A549 treated with dexamethasone at 1 μM for 4 hours (cell line): ENCODE measurements at places on chromosomes 3 and 15. TPM values are rescaled to one million over a fixed set of nuclear protein-coding genes. Genes with fewer than 3 reads are reported as not detected.

The GABRB3 gene
- total RNA-seq = 61.6 to 98.3 TPM (median 85.1 TPM) in 5 replicates

The USP3 gene
- 39.9 to 48.4 TPM (median 41.9 TPM) in 5 replicates for total RNA-seq

The PIERCE2 gene
- 3.8 to 4.8 TPM (median 4.3 TPM) in 5 replicates for total RNA-seq

The TAGLN3 gene
- total RNA-seq = not detected in 5 replicates

The LIPC gene
- total RNA-seq = 0.04 to 0.21 TPM (median 0.06 TPM) in 3 of 5 replicates, not detected in the others
